Activated CD8-positive, alpha-beta memory T cell treated with anti-CD3 and anti-CD28 coated beads, Interleukin-2, amount 50 U/mL, for 48 hours (primary cell): ENCODE measurements at places on chromosomes 5 and 9.

DNA sequence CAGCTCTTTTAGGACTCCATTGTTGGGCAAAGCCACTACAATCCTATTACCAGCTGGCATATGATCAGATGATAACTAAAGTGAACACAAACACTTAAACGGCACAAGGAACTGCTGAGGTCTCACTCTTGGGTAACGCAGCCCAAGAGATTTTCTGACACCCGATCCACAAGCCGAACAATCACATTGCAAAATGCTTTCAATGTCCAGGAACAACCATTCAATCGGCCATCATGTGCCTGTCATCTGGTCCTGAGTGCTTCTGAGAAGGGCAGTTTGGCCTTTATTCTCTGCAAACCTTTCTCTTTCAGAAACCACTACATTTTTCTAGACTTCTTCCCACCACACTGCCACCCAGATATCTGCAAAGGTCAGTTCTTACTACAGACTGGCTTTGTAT is 283.1 kb downstream of the GLIS3 start:
- no peak for DNase-seq

DNA sequence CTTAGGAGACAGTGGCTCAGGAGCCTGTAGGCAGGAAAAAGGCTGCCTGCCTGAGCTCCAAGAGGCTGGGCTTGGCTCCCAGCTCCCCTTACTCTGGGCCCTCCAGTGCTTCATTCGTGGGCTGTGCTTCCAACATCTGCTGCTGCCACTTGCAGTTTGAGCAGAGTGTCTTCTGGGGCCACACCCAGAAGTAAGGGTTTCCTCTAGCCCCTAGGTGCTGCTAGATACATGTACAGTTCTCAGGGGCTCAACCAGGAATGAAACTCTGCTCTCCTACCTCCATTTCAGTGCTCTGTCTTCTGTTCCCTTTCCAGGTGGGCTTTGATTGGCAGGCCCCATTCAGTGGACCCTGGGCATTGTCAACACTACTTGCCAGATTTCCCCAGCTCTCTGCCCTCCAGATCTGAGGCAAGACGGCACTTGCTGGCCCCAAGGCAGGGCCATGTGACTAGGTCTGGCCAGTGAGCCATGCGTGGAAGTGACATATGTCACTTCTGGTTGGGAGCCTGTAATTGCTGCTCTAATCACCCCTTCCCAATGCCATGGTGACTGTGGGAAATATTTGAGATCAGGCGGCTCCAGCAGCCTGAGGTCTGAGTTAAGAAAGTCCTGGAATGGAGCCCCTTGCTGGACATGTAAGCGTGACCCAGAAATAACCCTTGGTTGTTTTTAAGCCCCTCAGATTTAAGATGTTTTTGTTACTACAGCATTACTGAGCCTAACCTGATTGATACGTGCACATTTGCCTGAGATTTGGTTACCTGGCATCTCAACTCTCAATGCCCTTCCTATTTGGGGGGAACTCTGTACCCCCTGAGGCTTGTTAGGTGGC is 9.4 kb upstream of the BOD1 start:
- no peak for DNase-seq

- DNase-seq = no peak
These were observed 130.9 kb downstream of the DIRAS2 start for GRCh38 chr9:90511711-90512110.

DNA sequence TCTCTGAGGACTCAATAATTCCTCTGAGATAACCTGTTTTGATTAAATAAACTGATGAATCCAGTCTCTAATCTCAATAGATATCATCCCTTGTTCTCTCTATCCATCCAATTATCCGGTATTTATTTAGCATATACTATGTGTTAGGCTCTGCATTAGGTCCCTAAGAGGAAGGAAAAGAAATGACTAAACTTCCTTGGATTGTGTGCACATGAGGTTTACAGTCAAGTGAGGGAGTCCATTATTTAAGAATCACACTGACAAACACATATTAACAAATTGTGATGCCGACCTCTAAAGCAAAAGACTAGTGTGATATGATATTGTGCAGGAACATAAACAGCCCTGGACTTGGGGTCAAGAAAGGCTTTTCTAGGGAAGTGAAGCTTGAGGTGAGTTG is 140.8 kb downstream of the HMHB1 start:
- DNase-seq = no peak

- DNase-seq = no peak
These were observed 10.1 kb upstream of the GRIA1 start for GRCh38 chr5:153480401-153480800.

- DNase-seq = no peak
These were observed 59.3 kb upstream of the ANGPTL2 start for GRCh38 chr9:127181595-127182190.

DNA sequence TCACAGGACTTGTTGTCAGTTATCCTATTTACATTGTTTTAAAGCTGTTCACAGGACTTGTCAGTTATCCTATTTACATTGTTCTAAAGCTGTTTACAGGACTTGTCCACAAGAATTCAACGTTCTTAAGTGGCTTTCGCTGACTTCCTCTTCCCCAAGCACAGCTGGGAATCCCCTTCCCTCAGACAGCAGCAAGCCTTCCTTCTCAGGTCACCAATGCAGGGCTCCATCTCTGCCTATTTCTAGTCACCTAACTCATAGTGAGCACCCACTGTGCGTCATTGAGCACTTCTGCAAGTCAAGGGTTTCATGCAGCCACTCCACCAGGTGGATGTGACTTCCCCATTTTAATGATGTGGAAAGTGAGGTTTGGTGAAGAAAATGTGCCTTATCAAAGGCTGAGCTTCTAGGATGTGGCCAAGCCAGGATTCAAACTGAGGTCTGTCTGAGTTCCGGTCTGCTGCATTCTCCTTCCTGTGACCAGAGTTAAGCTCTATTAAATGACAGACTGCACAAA is 109.8 kb upstream of the ZNF462 start:
- no peak for DNase-seq

GRCh38 chr9:114574438-114574837 is 13.1 kb upstream of the ATP6V1G1 start:
- no peak for DNase-seq

GRCh38 chr9:120627073-120627472 is 47.1 kb upstream of the CDK5RAP2 start:
- DNase-seq = no peak

- no peak for DNase-seq
These were observed 28.4 kb downstream of the PRRC2B start for GRCh38 chr9:131422241-131422792.

GRCh38 chr9:123344192-123344949 is 11.6 kb upstream of the CRB2 start:
- DNase-seq = no peak

DNA sequence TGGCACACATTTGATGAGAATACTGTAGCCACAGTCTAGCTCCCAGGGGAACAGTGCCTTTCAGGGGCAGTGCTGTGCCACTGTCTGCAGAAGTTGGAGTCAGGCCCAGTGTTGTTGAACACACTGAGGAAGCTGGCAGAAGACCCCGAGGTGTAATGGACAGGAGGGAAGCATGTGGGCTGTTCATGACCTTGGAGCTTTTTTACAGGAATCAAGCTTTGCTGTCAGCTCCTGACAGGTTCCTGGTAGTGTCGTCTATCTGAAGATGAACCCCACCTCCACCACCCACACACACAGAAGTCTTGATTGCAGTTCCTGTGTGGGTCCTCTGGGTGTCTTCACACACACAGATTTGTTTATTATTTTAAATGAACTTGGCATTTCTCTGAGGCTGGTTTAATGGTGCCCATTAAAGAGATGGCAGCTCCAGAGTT is 40.3 kb upstream of the TNFAIP8 start:
- DNase-seq = no peak

- no peak for DNase-seq
These were observed 71.3 kb upstream of the HTR4 start for GRCh38 chr5:148725675-148726074.
